LHCN-M2 (cell line): ENCODE measurements at places on chromosomes 6 and 20.

DNA sequence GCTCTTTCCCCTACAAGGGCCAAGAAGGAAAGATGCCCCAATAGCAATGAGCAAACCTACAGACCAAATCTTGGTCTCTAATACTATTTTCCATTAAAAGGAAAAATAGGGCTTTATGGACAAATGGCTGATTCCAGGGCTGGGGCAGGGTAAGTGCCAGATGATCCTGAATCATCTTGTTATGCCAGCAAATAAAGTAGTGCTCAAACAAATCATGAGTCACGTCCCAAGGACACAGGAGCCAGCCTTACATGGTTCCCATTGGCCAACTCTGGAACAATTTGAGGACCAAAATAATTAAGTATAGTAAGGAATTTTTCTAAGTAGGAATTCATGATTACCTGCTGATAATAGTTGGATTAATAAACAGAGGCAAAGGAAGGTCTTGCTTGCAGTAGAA, 53.2 kb upstream of the NKX2-4 start:
- peak; percentile 63 for DNase-seq

GRCh38 chr6:5471044-5471443, 209.7 kb downstream of the FARS2 start:
- peak; percentile 41 for DNase-seq

GRCh38 chr6:131949909-131950766, 1.0 kb downstream of the CCN2 start:
- peak; percentile 97 for DNase-seq

DNA sequence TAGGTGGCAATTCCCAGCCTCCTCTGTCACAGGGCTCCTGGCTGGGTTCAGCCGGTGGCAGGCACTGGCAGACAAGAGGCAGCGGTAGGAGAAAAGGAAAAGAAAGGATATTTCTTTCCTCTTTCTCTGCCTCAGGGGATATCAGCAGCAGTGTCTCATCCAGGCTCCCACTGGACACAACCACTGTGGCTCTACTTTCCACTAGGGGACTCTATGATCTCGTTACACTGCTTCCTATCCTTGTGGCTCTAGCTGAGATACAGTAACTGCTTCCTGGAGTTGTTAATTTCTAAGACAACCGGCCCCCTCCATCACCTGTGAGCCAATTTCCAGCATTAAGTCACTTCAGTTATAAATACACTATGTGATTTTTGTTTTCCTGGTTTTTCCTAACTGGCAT, 102.0 kb upstream of the LRFN2 start:
- DNase-seq, result no peak

DNA sequence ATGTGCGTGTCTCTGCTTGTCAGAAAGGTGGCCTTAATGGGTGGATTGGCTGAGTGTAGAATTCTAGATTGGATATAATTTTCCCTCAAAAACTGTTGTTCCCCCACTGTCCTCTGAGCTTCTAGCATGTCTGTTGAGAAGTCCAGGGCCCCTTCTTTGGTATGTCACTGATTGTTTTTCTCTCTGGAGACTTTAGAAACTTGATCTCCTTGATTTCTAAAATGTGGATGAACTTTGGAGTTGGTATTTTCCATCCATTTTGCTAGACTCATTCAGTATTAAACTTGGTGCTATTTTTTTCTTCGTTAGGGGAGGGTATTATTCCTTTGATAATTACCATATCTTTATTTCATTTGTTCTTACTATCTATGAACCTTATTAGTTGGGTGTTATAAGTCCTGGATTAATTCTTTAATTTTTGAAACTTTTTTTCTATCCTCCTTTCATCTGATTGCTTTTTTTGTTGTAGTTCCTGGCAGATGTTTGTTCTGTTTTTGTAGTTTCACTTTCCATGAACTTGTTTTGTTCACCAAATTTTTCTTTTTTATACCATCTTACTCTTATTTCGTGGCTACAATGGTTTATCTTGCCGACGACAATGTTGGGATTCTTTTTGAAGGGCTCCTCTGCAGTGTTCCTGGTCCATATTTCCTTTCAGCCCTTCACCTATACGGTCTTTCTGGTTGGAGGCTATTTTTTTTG, 68.4 kb downstream of the ARID1B start:
- DNase-seq, result no peak

GRCh38 chr20:4053071-4053919, 37.9 kb upstream of the RNF24 start:
- peak; percentile 61 for DNase-seq

GRCh38 chr6:15948930-15949900, 179.7 kb upstream of the MYLIP start:
- DNase-seq, result no peak
